Activated CD8-positive, alpha-beta memory T cell treated with anti-CD3 and anti-CD28 coated beads, Interleukin-2, amount 10 ng/mL, durations not matched to agents 7 days and 5 days (primary cell): ENCODE measurements at places on chromosomes 4 and X.
A peak's percentile ranks its signal among the peaks of the same experiment; 100 is the strongest.

DNA sequence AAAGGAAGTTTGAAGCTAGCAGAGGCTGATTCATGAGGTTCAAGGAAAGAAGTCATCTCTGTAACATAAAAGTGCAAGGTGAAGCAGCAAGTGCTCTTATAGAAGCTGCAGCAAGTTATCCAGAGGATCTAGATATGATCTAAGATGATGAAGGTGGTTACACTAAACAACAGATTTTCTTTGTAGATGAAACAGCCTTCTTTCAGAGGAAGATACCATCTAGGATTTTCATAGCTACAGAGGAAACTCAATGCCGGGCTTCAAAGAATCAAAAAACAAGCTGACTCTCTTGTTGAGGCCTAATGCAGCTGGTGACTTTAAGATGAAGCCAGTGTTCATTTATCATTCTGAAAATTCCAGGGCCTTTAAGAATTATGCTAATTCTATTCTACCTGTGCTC, 28.8 kb downstream of the NR0B1 start:
- DNase-seq: no peak

GRCh38 chr4:162164906-162165510, 1.2 kb upstream of the FSTL5 start:
- no peak for DNase-seq

DNA sequence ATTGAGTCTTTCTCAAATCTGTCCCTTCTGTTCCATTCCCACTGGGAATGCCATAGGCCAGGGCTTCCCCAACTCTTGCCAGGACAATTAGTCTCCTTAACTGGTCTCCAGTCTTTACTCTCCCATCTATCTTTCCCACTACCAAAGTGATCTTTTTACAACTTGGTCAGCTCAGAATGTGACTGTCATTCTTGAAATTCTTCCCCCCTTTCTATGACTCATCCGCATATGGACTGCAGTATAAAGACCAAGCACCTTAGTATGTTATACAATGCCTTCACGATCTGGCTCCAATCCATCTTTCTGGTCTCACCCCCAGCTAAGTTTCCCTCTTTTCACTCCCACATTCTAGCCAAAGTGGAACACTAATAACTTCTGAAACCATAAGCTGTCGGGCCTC, 383.8 kb downstream of the OPHN1 start:
- DNase-seq: no peak

DNA sequence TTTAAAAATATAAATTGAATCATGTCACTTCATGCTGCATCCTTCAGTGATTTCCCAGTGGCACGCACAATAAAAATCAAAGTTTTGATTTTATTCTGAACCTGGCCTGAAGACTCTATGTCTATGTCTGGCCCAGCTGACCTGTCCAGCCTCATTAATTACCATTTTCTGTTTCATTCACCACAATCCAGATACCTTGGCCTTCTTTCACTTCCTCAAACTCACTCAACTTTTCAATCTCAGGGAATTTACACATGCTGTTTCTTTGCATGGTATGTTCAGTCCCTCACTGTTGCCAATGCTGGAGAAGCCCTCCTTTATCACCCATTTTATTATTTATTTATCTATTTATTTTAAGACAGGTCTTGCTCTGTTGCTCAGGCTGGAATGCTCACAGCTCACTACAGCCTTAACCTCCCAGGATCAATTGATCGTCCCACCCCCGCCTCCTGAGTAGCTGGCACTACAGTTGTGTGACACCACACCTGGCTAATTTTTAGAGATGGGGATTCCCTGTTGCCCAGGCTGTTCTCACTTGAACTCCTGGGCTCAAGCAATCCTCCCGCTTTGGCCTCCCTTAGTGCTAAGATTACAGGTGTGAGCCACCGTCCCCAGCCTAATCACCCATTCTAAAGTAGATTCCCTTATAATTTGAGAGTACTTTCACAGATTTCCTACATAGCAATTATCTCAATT, 43.1 kb downstream of the ZGRF1 start:
- DNase-seq: no peak

DNA sequence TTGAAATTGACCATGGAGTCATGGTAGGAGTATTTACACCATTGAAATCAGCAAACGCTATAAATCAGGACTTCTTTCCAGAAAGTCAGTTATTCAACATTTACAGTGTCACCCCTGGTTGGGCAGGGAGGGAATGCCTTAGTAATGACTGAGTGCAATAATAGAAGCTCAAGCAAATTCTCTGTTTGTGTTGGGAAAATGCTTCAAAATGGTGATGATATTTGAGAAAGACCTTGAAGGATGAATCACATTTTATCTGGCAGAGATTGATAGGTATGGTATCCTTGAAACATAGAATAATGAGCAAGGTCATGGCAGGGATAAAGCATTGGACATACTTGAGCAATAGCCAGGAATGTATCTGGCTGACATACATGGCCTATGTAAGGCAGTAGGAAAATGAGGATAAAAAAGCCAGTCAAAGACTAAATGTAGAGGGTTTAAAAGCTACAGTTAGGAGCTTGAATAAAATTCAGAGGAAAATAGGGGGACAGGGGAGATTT, 248.7 kb downstream of the FMR1NB start:
- DNase-seq: no peak

DNA sequence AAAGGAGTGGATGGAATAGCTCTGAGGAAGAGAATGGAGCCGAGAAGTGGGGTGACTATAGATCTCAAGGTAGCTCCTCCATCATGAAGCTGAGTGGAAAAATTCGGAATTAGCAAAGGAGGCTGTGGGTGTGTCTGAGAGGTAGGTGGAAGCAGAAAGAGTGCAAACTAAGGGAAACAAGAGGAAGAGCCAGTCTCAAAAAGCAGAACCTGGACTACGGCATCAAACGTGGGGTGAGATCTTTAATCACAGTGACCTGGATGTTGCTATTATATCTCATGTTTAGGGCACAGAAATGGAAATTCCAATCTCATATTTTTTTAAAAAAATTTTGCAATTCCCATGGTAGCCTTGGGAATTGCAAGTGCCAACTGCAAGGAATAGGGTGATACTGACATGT, 162.5 kb upstream of the RASGEF1B start:
- no peak for DNase-seq

GRCh38 chrX:54182864-54183613, at the start of gene FAM120C:
Gene FAM120C, minus strand, starts transcription at chrX:54183254. Its CDS starts 56 bp downstream, at chrX:54183198.
- DNase-seq: peak; percentile 77

DNA sequence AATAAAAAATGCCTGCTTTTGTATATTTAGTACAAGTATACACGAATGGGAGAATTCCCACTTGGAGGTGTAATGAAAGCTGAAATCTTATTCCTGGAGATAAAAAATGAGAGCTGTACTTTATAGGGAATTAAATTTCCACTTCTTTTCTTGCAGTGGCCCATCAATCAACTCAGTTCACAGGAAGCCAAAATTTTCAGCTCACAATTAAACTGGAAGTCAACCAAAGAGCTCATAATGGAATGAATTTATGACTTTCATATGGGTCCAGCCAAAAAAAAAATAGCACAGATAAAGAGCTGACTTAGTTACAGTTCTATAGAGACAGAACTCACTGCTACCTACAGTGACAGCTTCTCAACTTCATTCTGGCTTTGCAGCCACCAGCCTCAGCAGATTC, 115.2 kb upstream of the TBC1D9 start:
- DNase-seq: no peak

DNA sequence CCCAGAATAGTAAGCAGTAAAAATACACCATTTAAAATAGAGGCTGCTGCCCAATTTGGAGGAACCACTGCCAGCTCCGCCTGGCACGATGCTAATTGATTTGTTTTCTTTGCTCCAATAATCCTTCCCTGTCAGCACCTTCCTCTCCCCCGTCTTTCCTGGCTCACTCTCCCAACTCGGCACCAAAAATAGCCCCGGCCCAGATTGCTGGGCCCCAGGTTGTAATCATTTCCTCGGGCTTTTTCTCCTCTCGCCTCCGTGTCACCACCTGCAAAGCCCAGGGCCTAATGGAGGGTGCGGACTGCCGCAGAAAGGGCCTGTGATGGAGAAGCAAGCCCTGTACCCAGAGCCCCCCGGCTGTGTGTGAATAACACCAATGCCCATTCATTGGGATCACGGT, 197.6 kb upstream of the PSAPL1 start:
- no peak for DNase-seq

DNA sequence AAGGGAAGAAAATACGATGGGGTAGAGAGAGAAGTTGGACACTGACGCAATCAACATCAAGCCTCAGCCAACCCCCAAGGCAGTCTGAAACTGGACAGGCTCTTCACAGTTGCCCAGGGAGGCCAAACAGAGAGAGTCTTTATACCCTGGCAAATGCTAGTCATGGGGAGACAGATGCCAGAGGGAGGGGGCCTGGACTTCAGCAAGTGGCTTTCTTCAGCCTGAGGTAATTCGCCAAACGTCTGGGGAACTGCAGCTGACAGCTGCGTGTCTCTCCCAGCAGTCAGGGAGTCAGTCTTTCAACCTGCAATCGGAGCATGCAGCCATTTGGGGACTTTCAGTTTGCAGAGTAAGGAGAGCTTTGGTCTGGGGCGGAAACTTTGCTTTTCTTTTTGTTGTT, 521.6 kb downstream of the TRIML1 start:
- no peak for DNase-seq

DNA sequence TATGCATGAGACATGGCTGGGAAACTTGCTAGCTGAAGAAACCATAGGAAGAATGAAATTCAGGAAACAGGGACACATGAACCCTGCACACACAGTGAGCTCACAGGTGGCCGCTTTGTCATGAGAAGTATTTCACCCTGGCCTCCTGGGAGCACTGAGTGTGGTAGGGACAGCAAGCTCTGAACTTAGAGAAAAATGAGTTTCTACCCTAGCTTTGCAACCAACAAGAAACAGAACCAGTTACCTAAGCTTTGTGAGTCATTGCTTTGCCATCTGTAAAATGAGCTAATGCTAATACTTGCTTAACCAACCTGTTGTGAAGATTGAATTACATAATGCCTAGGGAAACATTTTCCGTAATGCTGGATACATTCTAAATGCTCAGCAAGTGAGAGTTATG, 206.6 kb upstream of the HS3ST1 start:
- no peak for DNase-seq
